Pulmonary artery endothelial cell (primary cell): ENCODE measurements at places on chromosomes 1 and 21. TPM values are rescaled to one million over a fixed set of nuclear protein-coding genes. Genes with fewer than 3 reads are reported as not detected.
A peak's percentile ranks its signal among the peaks of the same experiment; 100 is the strongest.

- no peak for DNase-seq
These were observed 3.0 kb upstream of the SMPDL3B start for GRCh38 chr1:27931759-27932158.

GRCh38 chr21:45596704-45597318 lies 46.7 kb upstream of the PCBP3 start:
- DNase-seq: peak; percentile 10

GRCh38 chr1:72296501-72296900 lies 14.2 kb upstream of the NEGR1 start:
- DNase-seq: no peak

- no peak for DNase-seq
These were observed 24.2 kb upstream of the CACNA1E start for GRCh38 chr1:181459067-181459466.

DNA sequence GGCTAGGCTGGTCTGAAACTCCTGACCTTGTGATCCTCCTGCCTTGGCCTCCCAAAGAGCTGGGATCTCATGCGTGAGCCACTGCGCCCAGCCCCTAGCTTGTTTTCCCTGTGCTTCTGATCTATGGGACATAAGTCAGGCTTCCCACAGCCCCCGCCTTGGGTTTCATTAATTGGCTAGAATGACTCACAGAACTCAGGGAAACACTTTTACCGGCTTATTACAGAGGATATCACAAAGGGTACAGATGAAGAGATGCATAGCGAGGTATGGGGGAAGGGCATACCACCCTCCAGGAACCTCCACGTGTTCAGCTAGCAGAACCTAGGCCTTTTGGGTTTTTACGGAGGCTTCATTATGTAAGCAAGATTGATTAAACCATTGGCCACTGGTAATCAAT lies 1.5 kb upstream of the MAP1LC3C start:
- no peak for DNase-seq

- no peak for DNase-seq
These were observed 10.9 kb downstream of the KCNAB2 start for GRCh38 chr1:6056572-6056948.

GRCh38 chr1:150152182-150152536 lies 2.4 kb downstream of the PLEKHO1 start:
- DNase-seq: no peak

DNA sequence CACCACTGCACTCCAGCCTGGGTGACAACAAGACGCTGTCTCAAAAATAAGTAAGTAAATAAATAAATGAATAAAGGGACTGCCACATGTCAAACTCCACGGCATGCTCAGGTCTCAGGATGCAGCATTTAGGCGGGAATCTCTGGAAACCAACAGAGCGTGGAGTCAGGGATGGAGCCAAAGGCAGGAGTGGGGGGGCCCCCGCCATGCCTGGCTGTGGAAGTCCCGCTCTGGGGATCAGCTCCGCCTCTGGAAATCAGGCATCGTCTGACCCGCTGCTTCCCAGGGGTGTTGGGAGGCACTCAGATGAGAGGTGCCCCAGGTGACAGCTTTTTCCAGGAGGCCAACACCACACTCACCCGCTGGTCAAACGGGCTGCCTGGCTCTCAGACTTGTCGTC lies 20.2 kb downstream of the KIF17 start:
- DNase-seq: no peak

- no peak for DNase-seq
These were observed 19.9 kb downstream of the IRF2BP2 start for GRCh38 chr1:234589854-234590620.

DNA sequence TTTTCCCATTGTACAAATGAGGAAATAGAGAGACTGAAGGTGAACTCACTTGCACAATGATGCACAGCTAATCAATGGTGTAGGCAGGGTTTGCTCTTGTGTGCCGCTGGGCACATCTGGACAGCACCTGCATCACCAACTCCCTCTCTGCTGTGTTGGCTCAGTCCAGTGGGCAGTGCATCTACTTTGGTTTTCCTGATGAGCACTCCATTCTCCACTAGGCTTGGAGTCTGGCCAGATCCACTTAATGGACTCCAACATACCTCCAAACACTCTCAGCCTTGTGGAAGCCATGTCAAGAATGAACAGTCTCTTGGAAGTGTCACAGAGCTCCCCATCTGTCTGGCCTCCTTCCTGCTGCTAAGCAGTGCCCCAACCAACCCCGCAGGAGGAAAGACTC lies 152.2 kb downstream of the HIVEP3 start:
- DNase-seq: no peak

- DNase-seq: no peak
These were observed 256.6 kb downstream of the CTH start for GRCh38 chr1:70667494-70668170.

- DNase-seq: no peak
These were observed 19.1 kb downstream of the COL24A1 start for GRCh38 chr1:86137436-86137835.

GRCh38 chr1:94339206-94339927 lies 78.8 kb upstream of the ABCD3 start:
- no peak for DNase-seq

GRCh38 chr1:28538286-28538685 lies 14.6 kb upstream of the TRNAU1AP start:
- DNase-seq: no peak

DNA sequence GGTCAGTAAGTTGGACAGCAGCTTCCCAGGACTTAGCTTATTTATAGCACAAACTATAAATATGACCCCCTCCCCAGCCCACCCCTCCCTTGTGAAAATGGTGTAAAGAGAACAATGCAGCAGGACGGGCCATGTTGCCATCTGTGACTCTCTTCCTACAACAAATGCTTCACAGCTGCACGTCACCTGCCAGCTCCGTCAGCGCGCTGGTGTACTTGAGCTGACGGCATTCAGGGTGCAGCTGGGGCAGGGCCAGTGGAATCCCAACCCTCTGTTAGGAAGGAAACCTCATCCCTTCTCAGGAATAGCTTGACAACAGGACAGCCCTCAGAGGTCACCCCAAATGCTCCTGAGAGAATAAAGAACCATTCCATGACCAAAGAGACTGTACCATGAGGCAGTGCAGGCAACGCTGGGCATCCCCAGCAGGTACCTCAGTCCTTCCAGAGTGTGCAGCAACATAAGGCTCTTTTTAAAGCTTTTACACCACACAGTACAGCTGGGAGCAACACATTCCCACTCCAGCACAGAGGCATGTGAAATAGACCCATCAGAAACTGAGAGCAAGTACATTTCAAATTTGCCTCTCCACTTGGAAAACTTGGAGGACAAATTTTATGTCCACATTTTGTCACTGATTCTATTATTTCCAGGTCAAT lies 85.0 kb downstream of the ATP1A1 start:
- DNase-seq: no peak

DNA sequence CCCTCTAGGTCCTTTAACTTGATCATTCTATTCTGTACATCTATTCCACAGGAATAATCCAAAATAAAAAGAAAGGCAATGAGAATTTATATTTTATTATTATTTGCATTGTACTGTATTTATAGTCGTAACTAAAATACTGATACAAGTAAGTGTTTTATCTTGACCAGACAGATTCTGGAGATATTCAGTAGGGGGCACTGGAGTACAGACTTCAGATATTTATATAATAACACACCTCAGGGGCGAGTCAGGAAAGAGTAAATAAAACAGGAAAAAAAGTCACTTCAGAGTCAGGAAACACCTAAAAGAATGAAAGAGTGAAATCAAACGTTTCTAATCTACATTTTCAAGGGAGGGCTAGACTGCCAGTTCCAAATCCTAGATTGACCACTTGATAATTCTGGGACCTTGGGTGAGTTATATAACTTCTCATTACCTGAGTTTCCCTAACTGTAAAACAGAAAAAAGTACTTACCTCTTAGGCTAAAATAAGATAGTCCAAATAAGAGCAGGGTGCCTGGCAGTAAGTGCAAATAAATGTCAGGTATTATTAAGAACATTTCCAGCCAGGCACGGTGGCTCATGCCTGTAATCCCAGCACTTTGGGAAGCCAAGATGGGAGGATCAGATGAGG lies 31.1 kb upstream of the MTF1 start:
- DNase-seq: peak; percentile 11

GRCh38 chr1:81974883-81975555 lies 174.3 kb downstream of the ADGRL2 start:
- DNase-seq: no peak

DNA sequence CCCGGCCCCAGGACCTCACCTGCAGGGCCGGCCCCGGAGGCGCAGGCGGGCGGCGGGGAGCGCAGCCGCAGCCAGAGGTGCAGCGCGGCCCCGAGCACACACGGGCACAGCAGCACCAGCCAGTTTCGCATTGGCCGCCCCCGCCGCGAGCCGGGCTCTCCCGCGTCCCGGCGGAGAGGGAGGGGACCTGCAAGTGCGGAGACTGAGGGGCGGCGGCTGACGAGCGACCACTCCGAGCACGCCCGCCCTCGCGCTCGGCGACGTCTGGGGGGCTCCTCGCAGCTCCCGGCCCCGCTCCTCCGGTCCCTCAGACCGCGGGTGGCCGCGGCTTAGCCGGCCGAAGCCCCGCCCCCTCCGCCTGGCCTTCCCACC lies at the start of gene B3GALNT2:
B3GALNT2 (minus strand) TSS at position 331 of the 372 bp plus-strand sequence; CDS start at position 131, 200 bp downstream.
- DNase-seq: no peak

DNA sequence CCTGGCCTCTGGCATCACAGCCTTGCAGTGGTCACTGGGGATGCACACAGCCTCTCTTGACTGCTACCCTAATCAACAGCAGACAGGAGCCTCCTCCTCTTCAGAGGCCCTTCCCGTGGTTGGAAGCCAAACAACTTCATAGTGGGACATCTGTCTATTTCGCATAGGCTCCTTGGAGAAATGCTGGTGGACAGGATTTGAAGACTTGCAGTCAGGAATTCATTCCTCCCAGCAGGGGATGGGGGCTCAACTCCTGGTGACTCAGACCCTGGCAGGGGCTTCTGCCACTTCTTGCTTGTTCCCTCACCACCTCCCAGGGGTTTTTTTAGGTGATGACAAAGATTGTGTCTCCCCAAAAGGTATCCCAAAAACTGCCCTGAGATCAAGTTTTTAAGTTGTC lies 191.7 kb upstream of the CAMK1G start:
- DNase-seq: no peak

- no peak for DNase-seq
These were observed 9.6 kb upstream of the HTR6 start for GRCh38 chr1:19654886-19655717.

DNA sequence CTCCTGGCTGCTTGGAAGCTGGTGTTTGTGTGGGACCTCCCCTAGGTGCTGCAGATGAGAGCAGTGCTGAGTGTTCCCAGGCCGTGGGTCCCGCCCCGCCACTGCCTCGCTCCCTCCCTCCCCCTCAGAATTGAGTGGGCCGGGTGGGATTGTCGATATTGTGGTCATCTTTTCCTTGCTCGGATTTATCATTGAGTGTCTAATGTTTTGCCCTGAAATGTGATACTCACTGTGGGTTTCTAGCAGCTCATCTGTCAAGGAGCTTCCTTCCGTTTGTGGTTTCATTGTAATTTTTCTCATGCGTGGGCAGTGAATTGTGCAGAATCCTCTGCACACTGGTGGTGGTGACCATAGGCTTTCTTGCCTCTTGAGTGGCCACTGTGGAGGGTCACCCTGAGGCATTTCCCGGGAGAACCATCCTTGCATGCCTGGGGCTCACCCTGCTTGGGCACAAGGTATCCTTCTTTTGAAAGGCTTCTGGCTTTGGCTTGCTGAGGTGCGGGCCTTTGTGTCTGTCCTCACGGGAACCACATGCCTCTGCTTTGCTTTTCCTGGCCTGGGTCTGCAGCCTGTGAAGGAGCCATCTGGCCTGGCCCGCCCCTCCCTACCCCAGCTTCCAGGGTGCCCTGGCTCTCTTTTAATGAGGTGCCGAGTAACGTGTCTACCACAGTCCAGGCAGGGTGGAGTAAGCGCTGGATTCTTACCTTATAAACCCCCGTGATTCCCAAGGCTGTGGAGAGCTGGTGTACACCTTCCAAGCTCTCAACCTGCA lies 25.6 kb downstream of the SLX9 start:
- DNase-seq: no peak

DNA sequence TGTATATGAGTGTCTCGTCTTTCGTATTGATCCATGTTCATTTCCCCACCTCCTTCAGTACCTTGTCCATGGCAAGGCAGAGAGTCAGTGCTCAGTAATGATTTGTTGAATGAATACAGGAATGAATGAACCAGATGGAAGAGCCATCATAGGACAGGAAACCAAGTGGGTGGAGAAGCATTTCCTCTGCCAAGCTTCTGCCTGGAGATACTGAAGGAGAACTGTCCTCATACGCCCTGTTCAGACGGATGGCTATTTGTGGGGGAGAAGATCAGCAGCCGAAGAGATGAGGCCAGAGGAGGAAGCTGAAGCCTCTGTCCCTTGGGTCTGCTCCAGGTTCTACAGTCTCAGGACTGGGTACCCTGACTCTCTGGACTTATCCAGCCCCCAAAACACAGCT lies 5.8 kb downstream of the FAM43B start:
- DNase-seq: no peak

DNA sequence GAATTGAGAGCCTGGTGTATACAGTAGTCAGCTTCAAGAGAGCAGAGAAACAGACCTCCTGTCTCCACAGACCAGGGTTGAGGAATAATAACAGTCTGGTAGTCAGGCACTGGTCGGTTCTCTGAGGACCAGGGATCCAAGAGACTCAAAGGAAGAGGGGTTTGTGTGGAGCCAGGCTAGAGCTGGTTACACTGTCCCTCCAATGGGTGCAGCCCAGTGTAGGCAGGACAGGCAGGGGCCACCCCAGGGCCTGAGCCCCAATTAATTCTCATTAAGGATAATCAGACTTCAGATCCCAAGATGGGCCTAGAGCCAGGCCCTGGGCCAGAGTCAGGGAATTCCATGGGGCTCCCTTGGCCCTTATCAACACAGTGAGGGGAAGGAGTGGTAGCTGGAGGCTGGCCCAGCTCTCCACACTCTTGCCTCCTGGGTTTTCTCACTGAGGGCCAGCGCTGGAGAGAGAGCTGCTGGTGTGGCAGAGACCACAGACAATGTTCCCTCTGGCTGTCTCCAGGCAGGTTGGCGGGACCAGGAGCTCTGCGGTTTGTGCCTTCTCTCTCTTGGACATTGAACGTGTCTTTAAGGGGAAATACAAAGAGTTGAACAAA lies 9.1 kb downstream of the SEMA4A start:
- no peak for DNase-seq

- DNase-seq: no peak
These were observed 51.2 kb downstream of the TENT5C start for GRCh38 chr1:117657031-117657430.

- no peak for DNase-seq
These were observed 681 bp upstream of the UBXN10 start for GRCh38 chr1:20184997-20185833.

The RIPPLY3 gene
- total RNA-seq: not detected in 2 replicates

The PPP1R8 gene
- total RNA-seq: 58.7 and 64.9 TPM in 2 replicates

The FMOD gene
- total RNA-seq: 0.07 and 0.67 TPM in 2 replicates

The MYCL gene
- 1.3 and 3.1 TPM in 2 replicates for total RNA-seq

The CD52 gene
- not detected in 2 replicates for total RNA-seq

The DCST1 gene
- not detected in 2 replicates for total RNA-seq

The PLPPR4 gene
- total RNA-seq: not detected in 2 replicates

The FCAMR gene
- not detected in 2 replicates for total RNA-seq

The CFAP141 gene
- total RNA-seq: not detected in 2 replicates

The HSD3B2 gene
- not detected in 2 replicates for total RNA-seq

The ANKRD65 gene
- total RNA-seq: 0.07 and 0.14 TPM in 2 replicates

The MROH9 gene
- total RNA-seq: not detected in 2 replicates

The TRIM67 gene
- total RNA-seq: not detected in 2 replicates
